GM12878 (cell line): ENCODE measurements at places on chromosomes 5 and 9. TPM values are rescaled to one million over a fixed set of nuclear protein-coding genes. Genes with fewer than 3 reads are reported as not detected.

The OBP2B gene
- polyA plus RNA-seq = not detected in 2 replicates

The NR4A3 gene
- 0.10 TPM in 1 of 2 replicates, not detected in the other for polyA plus RNA-seq

The AK8 gene
- polyA plus RNA-seq = 0.08 and 0.17 TPM in 2 replicates

The ENTPD2 gene
- 1.7 and 1.8 TPM in 2 replicates for polyA plus RNA-seq

The CER1 gene
- polyA plus RNA-seq = not detected in 2 replicates

The CAPSL gene
- 0.19 and 0.35 TPM in 2 replicates for polyA plus RNA-seq

The PCSK5 gene
- 0.12 and 0.14 TPM in 2 replicates for polyA plus RNA-seq

The ZNF300 gene
- polyA plus RNA-seq = 0.04 TPM in 1 of 2 replicates, not detected in the other

The AMBP gene
- polyA plus RNA-seq = 0.11 TPM in 1 of 2 replicates, not detected in the other

The ASPN gene
- 0.47 TPM in 1 of 2 replicates, not detected in the other for polyA plus RNA-seq

The AK1 gene
- 2.2 and 2.4 TPM in 2 replicates for polyA plus RNA-seq

The GABRA6 gene
- not detected in 2 replicates for polyA plus RNA-seq

The DDX4 gene
- polyA plus RNA-seq = not detected in 2 replicates

The TAF11L14 gene
- polyA plus RNA-seq = not detected in 2 replicates

The IL3 gene
- polyA plus RNA-seq = not detected in 2 replicates

The CDH9 gene
- polyA plus RNA-seq = not detected in 2 replicates
